ENCODE measurements at places on chromosomes 7 and 10.

DNA sequence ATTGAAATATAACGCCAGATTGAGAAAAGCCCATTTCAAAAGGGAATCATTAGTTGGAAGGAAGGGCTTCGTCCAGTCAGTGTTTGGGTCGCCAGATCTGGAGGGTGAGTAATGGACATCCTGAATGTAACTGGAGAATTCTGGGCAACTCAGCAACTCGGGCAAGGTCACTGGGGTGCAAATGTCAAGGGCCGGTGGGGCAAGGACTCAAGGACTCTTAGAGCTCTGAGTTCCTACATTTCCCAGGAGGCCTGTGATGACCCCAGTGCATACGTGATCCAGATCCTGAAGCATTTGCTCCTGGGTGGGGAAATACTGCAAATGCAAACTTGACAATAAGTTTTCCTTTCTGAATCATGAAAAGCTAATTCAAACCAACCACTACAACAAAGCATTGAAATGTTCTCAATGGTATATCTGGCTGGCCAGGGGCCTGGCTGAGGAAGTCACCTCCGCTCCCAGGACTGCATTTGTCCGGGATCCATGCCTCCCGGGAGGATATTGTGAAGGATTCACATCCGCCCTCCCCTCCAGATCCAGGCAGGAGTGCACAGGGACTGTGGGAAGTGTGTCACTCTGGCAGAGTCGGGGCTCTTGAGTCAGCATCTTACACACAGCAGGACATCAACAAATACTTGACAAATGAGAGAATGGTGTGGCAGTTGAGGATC, 164.0 kb downstream of the FANK1 start:
- no peaks in the 10 kb centered on the region for H3K27me3 ChIP-seq
- no peaks in the 10 kb centered on the region for H3K36me3 ChIP-seq
- H3K4me3 ChIP-seq: no peak overlapping the region
- H3K4me1 ChIP-seq: no peaks in the 10 kb centered on the region
- no peak for ATAC-seq

- no peaks in the 10 kb centered on the region for H3K36me3 ChIP-seq
- no peak overlapping the region for H3K27ac ChIP-seq
- no peaks in the 10 kb centered on the region for H3K4me1 ChIP-seq
- H3K27me3 ChIP-seq: peaks cover 9% of the 10 kb centered on the region
These were observed 259.8 kb downstream of the GLI3 start for GRCh38 chr7:41977151-41977651.

DNA sequence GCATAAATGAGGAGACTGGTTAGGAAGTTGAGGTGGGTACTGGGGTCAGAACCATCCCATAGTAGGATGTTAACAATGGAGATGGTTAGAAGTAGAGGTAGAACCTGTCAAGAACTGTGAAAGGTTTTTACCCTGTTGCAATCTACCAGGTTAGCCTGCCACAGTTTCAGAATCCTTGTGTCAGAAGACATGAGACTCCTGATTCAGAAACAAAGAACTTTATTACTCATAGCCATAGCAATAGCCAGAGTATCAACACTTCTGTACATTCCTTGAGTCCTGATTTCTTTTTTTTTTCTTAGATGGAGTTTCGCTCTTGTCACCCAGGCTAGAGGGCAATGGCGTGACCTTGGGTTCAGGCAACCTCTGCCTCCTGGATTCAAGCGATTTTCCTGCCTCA, 200.9 kb downstream of the GRM3 start:
- no peaks in the 10 kb centered on the region for H3K4me1 ChIP-seq
- H3K4me3 ChIP-seq: no peak overlapping the region
- no peaks in the 10 kb centered on the region for H3K36me3 ChIP-seq
- no peaks in the 10 kb centered on the region for H3K27me3 ChIP-seq
- no peak for ATAC-seq

GRCh38 chr10:119403921-119404320, 138.6 kb downstream of the RGS10 start:
- H3K4me3 ChIP-seq: no peak overlapping the region
- peaks cover 20% of the 10 kb centered on the region for H3K36me3 ChIP-seq
- H3K27me3 ChIP-seq: no peaks in the 10 kb centered on the region
- no peak for ATAC-seq
- no peak overlapping the region for H3K27ac ChIP-seq
- H3K4me1 ChIP-seq: peaks cover 25% of the 10 kb centered on the region

DNA sequence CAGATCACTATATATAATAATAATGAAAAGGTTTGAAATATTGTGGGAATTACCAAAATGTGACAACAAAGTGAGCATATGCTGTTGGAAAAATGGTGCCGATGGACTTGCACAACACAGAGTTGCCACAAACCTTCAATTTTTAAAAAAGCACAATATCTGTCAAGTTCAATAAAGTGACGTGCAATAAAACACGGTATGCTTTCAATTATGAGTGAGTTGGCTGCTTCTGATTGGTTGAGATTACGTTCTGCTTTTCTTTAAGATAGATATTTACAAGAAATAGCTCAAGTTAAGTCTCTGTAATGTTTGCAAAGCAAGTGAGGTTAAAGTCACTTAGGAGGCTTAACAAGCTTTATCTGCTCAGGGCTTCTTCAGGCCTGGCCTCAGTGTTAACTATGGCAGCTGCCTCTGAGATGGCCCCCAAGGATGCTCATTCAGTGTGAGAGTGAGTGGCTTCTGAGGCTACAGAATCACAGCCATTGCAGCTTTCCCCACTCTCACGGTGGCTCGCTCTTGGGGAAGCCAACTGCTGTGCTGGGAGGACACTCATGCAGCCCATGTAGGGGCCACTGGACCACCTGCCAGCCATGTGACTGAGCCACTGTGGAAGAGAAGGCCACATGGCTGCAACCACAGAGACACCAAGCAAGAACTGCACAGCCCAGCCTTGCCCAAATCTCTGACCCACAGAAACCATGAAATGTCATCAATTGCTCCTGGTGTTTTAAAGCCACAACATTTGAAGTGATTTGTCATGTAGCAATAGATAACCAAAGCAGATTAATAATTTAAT, 78.3 kb upstream of the TMEM72 start:
- no peaks in the 10 kb centered on the region for H3K4me1 ChIP-seq
- ATAC-seq: no peak
- H3K27me3 ChIP-seq: no peaks in the 10 kb centered on the region
- no peak overlapping the region for H3K4me3 ChIP-seq

DNA sequence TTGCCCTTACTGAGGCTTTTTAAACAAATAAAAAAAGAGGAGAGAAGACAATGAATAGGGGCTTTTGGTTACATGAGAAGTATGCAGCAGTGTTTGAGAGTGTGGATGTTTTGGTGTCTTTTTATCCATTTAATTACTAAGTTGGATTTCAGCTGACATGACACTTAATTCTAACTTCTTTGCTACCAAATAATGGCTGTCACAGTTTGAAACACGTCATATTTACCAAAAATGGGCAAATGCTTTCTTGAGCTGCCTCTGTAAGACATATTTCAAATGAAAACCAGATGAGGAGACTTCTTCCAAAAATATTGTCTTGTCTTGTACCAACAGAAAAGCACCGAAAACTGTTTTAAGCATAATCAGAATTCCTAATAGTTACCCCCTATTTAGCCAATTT, 4.0 kb downstream of the ABCB4 start:
- H3K27me3 ChIP-seq: no peaks in the 10 kb centered on the region
- peaks cover 55% of the 10 kb centered on the region for H3K4me1 ChIP-seq
- no peak overlapping the region for H3K4me3 ChIP-seq
- H3K36me3 ChIP-seq: peaks cover 11% of the 10 kb centered on the region

DNA sequence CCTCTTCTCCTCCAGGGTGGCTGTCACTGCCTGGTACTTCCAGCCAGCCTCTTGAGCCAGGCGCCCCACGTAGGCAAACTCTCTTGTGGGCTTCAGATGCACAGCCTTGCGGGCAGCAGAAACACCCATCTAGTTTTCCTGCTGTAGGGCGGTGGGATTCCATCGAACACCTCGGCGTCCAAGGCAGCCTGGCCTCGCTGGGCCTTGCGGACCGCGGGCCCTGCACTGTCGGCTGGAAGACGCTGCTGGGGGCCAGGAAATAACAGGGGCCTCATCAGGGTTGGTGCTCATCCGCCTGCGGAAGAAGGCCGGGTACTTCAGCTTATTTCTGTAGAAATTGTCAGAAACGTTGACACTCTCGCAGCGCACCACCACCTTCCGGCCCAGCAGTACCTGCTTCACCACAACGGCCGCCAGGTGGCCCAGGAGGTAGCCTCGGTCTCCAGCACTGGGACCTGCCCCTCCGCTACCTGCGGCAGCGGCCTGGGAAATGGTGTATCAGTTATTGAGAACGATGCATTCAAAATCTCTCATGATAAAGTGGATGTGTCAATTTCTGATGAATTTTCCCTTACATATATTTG, 61.1 kb downstream of the WDFY4 start:
- H3K27ac ChIP-seq: peak overlapping the region; percentile 76
- peaks cover 88% of the 10 kb centered on the region for H3K36me3 ChIP-seq

DNA sequence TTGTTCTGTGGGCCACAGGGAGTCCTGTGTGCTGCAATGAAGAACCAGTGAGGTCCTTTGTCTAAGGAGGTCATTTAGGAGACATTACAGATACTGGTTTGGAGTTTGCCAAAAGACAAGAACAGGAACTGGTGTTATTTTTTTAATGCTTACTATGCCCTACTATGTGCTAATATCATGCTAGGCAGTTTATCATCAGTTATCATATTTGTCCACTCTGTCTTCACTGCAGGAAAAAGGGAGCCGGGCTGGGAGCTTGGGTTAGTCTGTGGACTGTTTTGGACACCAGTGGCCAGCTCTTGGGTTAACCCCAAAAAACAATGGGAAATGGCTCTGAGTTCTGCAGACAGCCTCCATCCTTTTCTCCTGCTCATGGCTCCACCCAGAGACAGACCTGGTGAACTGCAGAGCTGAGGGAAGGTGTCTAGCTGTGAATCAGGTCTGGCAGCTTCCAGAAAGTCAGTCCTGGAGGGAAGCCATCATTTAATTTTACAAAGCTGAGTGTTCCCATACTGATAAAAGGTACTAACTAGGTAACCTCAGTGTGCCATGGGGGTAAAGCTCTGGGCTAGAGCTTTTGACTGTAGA, 101.2 kb upstream of the ZNF746 start:
- no peaks in the 10 kb centered on the region for H3K27me3 ChIP-seq
- peaks cover 40% of the 10 kb centered on the region for H3K4me1 ChIP-seq
- peak overlapping the region; percentile 79 for H3K27ac ChIP-seq
- no peak for ATAC-seq
- peaks cover 53% of the 10 kb centered on the region for H3K36me3 ChIP-seq
- no peak overlapping the region for H3K4me3 ChIP-seq
